ENCODE measurements at places on chromosomes 12 and 14.

DNA sequence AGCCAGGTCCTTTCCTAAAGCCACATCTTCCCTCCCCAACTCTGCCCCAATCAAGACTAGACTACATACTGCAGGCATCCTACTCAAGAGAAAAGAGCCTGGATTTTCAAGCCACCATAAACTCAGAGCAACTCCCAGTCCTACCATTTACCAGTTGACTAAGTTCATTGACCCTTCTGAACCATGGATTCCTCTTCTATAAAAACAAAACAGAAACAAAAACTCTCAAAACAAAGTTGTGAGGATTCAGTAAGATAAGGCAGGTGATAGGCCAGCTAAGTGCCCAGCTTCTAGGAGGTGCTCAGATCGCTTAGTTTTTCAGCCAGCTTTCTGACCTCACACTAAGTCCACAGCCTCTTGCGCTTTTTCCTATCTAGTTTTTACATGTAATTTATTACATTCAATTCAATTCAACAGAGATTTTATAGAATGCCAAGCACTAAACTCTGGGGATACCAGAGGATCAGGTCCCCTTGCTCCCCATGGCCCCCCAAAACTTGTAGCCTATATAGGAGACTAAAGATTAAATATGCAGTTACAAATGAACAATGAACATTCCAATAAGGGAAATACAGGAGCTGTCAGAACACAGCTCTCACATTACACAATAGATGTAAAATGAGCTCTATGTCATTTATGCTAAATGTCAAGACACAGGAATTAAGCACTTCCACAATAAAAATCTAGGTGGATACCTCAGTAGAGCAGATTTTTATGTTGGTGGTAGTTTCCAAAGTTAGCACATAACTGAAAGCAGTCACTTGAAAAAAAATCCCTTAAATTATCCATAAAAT lies 104.5 kb upstream of the EGLN3 start:
- DNase-seq = no peak

- no peak for DNase-seq
Observed at GRCh38 chr14:104302794-104303405, 164.5 kb downstream of the KIF26A start.

- no peak for DNase-seq
Observed at GRCh38 chr14:76446921-76447320, 71.0 kb downstream of the ESRRB start.

DNA sequence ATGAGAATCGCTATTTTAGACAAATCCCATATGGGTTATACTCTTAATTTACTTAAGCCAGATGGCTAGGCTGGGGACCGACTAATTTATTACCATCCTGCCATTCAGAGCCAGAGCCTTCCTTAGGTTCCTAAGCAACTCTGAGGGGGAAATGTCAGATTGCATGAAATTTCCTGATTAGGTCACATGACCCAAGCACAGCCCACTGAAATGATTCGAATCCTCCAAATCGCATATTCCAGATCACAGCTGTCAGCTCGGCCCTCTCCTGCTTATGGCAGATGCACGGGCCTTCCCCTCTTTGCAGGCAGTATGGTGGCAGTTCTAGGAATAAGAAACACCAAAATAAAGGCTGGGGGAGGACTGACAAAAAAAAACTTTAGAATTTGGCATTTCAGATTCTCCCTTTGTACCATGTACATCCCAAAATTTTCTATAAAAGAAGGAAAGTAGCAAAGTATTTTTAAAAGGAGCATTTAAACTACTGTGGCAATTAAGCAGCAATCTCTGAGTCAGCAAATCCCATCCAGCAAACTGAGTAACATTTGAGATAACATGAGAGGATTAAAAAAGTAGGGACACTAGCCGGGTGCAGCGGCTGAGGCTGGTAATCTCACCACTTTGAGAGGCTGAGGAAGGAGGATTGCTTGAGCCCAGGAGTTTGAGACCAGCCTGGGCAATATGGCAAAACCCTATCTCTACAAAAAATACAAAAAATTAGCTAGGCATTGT lies 30.5 kb upstream of the NUDT4 start:
- no peak for DNase-seq

- no peak for DNase-seq
Observed at GRCh38 chr12:128908254-128908653, 55.0 kb downstream of the GLT1D1 start.

DNA sequence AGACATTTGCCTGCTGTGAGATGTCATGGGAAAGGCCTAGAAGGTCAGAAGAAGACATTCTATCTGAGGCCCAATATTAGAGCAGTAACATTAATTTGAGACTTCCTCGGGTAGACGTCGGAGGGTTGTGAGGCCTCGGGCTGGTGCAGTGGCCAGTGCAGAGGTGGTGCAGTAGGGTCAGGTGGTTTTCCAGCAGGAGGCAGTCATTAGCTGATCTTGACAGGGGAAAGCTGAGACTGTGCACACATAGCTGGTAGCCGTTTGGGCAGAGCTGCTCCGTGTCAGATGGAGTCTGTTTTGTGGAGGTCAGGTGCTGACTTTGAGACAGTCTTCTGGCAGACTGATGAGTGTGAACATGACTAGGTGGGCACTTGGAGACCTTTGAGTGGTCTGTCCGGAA lies 65.7 kb upstream of the ASPG start:
- DNase-seq = no peak

DNA sequence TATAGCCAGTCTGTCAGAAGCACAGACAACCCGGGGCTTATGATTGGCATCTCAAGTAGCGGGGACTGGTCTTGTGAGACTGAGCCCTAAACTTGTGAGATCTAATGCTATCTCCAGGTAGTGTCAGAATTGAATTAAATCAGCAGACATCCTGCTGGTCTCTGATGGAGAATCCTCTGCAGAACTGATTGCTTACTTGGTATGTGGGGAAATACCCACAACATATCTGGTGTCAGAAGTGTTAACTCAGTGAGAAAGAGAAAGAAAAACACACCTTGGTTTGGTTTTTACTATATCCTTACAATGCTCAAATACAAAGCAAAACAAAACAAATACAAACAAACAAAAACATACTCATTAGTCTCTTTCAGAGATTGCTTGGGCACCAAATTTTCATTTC lies 10.0 kb downstream of the SEL1L start:
- no peak for DNase-seq

- DNase-seq = no peak
Observed at GRCh38 chr14:100282766-100283419, 23.4 kb downstream of the SLC25A29 start.

GRCh38 chr14:68639758-68640574 lies 152.9 kb downstream of the ZFP36L1 start:
- DNase-seq = no peak

- no peak for DNase-seq
Observed at GRCh38 chr14:23182372-23183157, 895 bp downstream of the SLC7A8 start.

- peak; percentile 66 for DNase-seq
Observed at GRCh38 chr12:46921048-46921763, 95.4 kb upstream of the SLC38A4 start.

DNA sequence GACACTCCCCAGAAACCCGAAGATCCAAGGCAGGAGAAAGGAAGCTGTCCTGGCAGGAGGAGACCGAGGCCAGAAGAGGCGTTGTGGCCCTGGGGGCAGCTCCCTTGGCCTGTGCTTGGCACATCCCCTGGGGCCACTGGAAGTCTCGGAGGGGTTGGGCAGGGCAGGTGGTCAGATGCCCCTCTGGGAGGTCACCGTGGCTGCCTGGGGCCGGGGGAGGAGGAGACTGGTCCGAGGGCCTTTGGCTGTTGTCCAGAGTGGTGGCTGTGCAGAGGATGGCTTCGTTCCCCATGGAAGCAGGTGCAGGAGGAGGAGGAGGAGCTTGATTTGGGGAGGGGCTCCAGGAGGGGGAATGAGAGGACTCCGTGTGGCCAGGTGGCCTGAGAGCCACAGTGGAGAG lies 3.3 kb upstream of the NUDT14 start:
- no peak for DNase-seq

DNA sequence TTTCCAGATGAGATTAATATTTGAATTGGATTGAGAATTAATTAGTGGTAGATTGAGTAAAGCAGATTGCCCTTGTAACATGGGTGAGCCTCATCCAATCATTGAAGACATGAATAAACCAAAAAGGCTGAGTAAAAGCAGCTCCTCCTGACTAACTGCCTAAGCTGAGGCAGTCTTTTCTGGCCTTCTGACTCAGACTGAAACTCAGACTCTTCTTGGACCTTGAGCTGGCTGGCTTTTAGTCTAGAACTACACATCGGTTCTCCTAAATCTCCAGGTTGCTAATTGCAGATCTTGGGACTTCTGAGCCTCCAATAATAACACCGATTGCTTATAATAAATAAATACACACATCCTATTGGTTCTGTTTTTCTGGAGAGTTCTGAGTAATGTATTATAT lies 24.0 kb downstream of the FKBP11 start:
- no peak for DNase-seq

DNA sequence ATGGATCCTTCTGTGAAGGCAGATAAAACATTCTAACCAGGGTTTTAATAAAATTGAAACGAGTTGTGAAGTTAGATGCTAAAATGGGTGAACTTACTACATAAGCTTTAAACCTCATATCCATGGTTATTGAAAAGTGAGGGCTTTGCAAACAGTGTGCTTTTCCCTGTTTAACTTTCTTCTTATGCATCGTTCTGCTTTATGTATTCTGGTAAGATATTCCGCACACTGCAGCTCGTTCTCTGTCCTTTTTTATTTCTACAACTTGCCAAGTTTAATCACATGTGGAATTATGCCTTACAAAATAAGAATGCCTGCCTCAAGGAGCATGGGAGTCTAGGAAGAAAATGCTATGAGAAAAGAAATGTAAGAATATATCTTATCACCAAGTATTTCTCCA lies 30.9 kb downstream of the PELI2 start:
- no peak for DNase-seq

GRCh38 chr14:72692696-72693095 lies 201.2 kb downstream of the DPF3 start:
- DNase-seq = peak; percentile 10

DNA sequence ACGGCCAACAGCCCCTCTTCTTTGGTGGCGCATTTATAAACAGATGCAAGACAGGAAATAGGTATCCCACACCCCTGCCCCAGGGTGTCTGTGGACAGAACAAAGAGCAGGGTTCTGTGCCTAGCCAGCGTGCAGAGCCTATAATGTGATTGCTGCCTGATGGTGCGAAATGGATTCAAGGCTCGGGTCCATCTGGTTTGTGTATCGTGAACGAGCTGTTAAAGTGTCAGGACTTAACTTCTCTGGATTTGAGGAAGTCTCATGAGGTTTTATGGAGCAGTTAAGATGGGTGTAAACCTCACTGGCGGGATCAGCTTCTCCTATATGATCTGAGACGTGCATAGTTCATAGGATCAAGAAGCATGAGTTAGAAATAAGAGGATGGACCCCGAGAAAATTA lies 388.7 kb upstream of the TBX3 start:
- no peak for DNase-seq

GRCh38 chr12:109162551-109162950 lies 46.2 kb downstream of the ACACB start:
- DNase-seq = no peak

- DNase-seq = peak; percentile 2
Observed at GRCh38 chr14:97077253-97077653, 280.1 kb downstream of the VRK1 start.

- no peak for DNase-seq
Observed at GRCh38 chr12:47786662-47787280, 13.7 kb downstream of the SLC48A1 start.

DNA sequence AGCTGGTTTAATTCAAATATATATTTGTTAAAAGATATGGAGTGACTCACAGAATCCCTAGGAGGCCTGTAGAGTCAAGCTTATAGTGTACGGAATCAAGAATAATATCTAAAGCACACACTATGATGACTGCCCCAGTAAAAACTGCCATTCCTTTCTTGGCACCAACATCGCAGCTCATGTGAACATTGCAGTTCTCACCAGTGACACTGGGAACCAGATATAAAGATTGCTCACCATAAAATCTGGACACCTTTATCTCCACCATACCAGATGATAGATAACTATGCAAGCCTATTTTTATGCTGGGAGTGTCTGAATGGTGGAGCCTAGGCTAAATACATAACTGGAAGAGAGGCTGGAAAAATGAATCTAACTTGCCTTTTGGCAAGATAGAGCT lies 463.9 kb upstream of the TBX3 start:
- DNase-seq = no peak

DNA sequence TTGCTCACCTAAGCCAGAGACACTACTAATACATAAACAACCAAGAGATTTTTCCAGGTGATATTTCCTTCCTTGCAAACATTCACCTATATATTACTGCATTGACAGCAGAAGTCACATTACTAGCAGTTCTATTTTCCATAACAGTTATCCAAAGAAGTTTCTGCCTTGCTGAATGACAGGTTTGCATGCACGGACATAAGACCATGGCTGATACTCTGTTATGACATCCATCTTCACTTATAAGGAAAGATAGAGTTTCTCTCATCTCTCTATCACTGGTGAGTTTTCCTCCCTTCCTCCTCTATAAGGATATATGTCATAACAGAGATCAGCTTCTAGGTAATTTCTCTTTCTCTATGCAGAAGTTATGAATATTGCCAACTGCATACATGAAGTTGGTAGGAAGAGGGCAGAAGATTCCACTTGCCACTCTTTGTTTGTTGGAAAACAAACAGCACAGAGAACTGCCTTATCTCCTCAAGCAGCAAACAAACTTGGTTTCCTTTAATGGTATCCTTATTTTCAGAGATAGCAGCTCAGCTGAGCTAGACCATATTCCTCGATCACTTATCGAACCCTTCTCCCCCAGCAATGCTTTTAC lies 557.0 kb downstream of the VRK1 start:
- DNase-seq = no peak

Measured in cardiac fibroblast (primary cell).